ENCODE measurements at places on chromosomes 6 and 20.
A peak's percentile ranks its signal among the peaks of the same experiment; 100 is the strongest.

DNA sequence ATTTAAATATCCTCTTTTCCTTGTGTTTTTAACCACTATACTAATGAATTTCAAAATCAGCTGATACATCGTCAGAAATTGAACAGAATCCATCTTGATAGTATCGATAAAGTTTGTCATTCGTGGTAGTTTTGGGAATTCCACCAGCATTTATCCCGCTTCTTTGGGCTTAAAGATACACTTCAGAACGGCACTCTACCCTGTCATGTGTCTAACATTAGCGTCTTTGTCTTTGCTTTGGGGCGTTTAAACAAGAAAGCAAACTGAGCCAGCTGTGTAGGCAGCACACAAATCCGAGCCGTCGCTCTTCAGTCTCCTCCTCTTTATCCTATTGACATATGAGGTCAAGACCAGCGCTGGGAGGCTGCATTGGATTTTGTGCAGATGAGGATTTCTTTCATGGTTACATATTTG, 27.5 kb upstream of the NHSL1 start:
- no peak for DNase-seq

GRCh38 chr20:10240655-10241054, 22.0 kb downstream of the SNAP25 start:
- no peak for DNase-seq

DNA sequence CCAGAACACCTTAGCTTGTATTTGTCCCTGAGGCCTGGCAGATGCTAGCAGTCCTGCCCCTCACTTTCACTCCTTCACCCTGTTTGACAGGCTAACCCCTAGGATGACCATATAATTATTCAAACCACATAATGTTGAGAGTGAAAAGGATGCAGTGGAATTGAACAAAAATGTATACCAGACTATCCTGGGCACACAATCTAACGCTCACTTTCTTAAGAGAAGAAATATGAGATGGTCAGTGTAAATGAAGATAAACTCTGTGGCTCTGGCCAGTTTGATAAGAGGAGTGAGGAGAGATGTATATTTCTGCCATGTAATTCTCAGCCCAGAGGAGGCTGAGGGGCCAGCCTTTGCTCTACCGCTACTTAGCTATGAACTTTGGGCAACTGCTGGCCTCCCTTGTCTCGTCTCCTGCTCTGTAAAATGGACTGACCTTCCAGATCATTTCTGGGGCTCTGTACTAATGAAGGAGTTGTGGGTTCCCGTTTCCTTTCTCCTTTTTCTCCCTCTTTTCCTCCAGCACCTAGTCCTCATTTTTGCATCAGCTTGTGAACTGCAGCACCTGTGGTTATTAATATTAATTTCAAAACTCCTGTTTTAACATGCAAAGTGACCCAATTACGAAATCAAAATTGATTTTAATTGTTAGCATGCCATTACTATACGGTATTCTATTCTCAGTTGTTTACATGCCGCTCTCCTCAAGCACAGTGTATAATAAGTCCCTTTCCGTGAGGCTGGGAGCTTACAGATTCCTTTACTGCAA, 92.5 kb upstream of the IYD start:
- no peak for DNase-seq

DNA sequence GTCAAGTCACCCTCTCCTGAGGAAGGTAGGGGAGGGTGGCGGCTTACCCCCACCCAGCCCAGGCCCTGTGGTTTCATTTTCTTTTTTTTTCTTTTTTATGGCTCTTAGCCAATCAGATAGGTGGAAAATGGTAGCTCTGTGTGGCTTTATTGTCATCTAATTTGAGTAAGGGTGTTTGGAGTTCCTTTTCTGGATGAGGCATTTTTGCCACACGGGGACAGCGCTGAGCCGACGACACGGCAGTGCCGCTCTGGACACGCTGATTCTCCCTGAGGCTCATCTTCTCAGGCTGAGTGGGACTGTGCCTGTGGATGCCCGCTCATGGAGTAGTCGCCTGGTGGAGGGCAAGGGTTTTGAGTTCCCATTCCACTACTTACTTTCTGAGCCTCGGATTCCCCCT, 37.6 kb upstream of the ANGPT4 start:
- DNase-seq: no peak

DNA sequence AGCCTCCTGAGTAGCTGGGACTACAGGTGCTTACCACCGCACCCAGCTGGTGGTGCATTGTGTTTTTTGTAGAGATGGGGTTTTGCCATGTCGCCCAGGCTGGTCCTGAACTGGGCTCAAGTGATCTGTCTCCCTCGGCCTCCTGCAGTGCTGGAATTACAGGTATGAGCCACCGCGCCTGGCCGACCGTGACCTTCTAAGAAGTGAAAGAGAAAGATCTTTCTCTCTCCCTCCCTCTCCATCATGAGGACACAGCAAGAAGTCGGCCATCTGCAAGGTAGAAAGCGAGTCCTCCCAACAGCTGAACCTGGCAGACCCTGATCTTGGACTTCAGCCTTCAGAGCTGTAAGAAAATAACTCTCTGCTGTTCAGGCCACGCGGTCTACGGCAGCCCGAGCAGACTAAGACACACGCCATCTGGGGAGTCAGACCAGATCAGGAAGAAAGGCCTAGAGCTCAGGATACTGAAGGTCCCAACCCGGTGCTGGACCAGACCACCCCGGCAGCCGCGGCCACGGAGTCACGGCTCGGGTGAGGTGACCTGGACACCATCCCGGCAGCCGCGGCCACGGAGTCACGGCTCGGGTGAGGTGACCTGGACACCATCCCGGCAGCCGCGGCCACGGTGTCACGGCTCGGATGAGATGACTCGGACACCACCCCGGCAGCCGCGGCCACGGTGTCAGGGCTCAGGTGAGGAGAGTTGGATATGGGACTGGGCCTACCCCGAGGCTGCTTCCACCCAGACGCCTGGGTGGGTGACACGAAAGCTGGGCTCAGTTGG, 9.6 kb downstream of the GMEB2 start:
- DNase-seq: no peak

DNA sequence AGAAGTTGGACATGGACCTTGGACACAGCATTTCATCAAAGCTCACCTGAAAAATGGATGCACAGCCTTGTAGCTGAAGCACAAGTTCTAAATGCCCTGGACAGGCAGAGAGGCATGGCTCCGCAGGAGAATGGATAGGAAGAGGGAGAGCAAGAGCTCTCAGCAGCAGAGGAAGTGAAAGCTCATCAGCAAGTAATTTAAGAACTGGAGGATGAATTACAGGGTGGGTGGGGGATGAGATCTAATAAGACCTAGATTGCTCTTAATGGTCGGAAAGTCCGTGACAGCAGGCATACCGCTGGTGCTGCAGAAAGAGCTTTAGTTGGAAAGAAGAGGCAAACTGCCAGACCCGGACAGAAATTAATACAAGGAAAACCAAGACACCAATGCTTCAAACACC, 37.3 kb upstream of the SAYSD1 start:
- no peak for DNase-seq

- DNase-seq: no peak
These were observed 22.9 kb downstream of the PTPN1 start for GRCh38 chr20:50533061-50533460.

DNA sequence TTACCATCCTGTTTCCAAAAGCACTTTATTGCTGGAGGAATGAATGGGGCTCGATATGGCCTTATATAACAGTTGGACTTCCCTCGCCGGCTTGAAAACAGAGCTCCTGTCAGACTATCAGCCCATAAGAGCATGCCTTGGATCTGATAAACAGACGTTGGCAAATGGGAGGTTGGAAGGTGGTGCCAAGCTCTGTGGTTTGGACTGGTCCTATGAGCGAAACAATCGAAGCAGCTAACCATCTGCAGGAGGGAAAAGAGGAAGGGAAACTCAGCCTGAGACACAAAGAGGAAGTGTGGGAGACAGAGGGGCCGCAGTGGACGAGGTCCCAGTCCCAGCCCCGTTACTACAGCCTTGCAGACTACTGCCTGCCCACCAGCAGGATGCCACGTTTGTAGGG, 92.9 kb downstream of the TFAP2C start:
- DNase-seq: no peak

DNA sequence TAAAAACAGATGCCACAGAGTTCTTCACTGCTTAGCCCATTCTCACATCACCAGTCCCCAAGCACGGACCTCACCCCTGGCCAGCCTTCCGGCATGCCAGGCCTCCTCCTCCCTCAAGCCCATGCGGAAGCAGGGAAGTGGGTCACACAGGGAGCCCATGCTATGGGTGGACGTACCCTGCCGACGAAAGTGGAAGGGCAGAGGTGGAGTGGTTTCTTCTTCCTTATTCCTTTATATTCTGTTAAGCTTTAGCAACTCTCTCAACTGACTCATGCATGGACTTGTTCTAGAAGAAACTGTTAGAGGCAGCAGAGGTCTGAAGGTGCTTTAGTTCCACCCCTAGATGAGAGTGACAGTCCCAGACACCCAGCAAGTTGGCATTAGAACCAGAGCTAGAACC, 118.6 kb downstream of the LY86 start:
- DNase-seq: no peak

- DNase-seq: peak; percentile 78
These were observed at the start of gene ANKRD6 for GRCh38 chr6:89432875-89433251. Gene ANKRD6 (plus strand): TSS chr6:89433152. CDS start chr6:89566977, 133,825 bp downstream.

- no peak for DNase-seq
These were observed 155.1 kb upstream of the SOX4 start for GRCh38 chr6:21438237-21438985.

DNA sequence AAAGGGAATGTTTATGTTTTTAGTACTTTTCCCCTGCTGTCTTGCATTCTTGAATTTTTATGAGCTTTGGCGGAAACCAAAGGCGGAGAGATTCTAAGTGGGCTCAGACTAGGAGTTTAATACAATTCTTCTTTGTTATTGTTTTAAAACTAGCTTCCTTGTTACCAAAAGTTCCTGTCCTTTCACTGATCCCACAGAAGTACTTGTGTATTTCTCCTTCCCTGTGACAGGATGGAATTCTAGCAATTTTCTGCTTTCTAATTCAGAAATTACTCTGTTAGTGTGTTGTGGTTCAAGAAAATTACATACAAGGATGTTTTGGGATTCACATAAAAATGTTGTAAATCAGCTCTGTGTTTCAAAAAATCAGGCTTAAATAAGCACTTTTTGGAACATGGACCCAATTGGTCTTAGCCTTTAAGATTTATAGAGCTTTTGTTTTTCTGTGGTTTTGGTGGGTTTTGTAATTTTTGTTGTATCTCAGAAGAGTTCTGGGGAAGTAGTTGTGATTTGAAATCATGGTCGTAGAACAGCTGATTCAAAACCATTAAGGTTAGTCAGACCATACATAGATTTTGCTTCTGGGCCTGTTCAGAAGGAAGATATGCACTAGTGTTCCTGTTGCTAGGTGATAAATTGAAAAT, 17.6 kb upstream of the CTAGE9 start:
- no peak for DNase-seq

Measured in left hindlimb (tissue), 1 donor.